ENCODE measurements at places on chromosomes 16 and 17. TPM values are rescaled to one million over a fixed set of nuclear protein-coding genes. Genes with fewer than 3 reads are reported as not detected.

Gene CRYM
- 4.1 TPM for total RNA-seq

DNA sequence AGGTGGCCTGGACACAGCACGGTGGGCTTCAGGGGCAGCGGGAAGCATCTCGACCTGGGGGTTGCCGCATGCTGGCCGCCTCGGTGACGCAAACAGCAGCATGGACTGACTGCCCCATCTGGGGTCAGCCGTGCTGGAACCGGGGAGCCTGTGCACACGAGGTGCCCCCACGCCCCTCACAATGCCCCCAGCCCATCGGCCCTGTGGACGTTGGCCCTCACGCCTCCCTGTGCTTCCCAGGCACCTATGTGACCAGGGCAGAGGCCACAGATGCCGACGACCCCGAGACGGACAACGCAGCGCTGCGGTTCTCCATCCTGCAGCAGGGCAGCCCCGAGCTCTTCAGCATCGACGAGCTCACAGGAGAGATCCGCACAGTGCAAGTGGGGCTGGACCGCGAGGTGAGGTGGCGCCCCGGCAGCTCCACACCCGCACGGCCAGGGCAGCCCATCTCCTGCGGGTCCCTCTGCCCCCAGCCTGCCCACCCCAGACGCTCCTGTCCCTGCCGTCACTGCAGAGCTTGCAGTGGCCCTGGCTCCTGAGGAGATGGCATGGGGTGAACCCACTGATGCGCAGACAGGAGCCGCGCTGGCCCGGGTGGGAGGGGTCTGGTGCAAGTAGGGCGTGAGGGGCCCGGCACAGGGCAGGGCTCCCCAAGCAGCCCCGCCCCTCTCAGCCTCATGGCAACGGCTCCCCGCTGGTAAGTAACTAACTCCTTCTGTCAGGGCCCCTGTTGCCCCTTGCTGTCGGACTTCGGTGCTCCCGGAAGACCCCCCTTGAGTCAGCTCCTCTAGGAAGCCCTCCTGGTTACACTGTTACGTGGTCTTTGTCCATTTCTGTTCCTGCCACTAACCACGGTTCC, 13.6 kb downstream of the CDH15 start:
- H3K27ac ChIP-seq = no peak overlapping the region
- no peak overlapping the region for H3K4me3 ChIP-seq
- no peaks in the 10 kb centered on the region for H3K4me1 ChIP-seq

DNA sequence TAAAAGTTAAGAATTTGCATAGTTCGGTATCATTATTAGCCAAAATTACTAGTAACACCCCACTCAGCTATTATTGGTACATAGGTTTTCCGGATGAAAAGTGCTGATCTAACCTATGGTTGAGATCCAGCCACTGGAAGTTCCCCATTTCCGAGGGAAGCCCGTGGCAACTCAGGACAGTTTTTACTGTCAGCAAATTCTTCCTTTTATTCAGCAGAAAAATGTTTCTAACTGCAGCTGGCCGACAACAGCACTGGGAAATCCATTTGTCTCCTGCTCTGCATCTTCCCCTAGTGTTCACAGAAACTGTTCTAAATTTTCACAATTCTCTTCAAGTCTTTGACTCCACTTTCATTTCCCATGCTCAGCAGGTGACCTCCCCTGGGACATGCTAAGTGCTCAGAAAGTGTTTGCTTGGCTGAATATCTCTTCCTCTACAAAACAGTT, 15.5 kb upstream of the MMD start:
- H3K36me3 ChIP-seq = no peaks in the 10 kb centered on the region
- no peak for DNase-seq
- no peaks in the 10 kb centered on the region for H3K27me3 ChIP-seq
- H3K27ac ChIP-seq = peak overlapping the region; percentile 45
- H3K4me3 ChIP-seq = no peak overlapping the region

Gene AANAT
- total RNA-seq = not detected

Gene TRAF7
- total RNA-seq = 66.1 TPM

DNA sequence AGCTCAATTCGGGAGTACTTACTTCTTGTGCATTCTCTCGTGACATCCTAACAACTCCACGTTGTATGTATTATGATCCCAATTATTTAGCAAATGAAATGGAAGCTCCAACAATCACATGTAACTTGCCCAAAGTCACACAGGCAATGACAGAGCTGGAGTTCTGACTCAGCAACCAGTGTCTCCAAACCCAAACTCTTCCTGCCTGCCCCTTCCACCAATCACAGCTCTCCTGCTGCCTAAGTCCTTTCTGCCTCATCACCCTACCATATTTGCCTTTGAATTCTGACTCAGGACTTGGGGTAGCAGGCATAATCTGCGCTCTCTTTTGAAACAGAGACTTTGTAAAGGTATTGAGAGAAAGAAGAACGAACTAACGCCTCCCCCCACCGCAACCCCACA, 245.2 kb upstream of the MAF start:
- peaks cover 17% of the 10 kb centered on the region for H3K4me1 ChIP-seq
- H3K27ac ChIP-seq = no peak overlapping the region
- H3K4me3 ChIP-seq = no peak overlapping the region
- no peak for DNase-seq
- peaks cover 8% of the 10 kb centered on the region for H3K27me3 ChIP-seq

Gene SLC35G6
- total RNA-seq = not detected

DNA sequence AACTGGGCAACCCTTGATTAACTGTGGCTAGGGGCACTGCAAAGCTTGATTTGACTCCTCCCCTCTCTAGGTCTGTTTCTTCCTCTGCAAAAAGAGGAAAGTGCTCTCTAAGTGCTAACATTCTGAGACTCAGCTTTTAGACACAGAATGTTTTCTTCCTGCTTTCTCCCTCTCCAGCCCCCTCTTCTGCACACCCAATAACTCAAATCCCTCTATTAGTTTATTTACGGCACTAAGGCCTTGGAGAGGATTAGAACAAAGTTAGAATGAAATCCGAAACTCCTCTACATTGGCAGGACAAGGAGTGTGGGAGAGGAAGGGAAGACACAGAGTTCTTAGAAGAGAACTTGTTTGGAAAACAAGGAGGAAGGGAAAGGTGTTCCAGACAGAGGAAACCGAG, 3.3 kb upstream of the SBK1 start:
- no peak overlapping the region for H3K4me3 ChIP-seq
- peaks cover 21% of the 10 kb centered on the region for H3K4me1 ChIP-seq
- H3K27me3 ChIP-seq = no peaks in the 10 kb centered on the region
- H3K36me3 ChIP-seq = no peaks in the 10 kb centered on the region

DNA sequence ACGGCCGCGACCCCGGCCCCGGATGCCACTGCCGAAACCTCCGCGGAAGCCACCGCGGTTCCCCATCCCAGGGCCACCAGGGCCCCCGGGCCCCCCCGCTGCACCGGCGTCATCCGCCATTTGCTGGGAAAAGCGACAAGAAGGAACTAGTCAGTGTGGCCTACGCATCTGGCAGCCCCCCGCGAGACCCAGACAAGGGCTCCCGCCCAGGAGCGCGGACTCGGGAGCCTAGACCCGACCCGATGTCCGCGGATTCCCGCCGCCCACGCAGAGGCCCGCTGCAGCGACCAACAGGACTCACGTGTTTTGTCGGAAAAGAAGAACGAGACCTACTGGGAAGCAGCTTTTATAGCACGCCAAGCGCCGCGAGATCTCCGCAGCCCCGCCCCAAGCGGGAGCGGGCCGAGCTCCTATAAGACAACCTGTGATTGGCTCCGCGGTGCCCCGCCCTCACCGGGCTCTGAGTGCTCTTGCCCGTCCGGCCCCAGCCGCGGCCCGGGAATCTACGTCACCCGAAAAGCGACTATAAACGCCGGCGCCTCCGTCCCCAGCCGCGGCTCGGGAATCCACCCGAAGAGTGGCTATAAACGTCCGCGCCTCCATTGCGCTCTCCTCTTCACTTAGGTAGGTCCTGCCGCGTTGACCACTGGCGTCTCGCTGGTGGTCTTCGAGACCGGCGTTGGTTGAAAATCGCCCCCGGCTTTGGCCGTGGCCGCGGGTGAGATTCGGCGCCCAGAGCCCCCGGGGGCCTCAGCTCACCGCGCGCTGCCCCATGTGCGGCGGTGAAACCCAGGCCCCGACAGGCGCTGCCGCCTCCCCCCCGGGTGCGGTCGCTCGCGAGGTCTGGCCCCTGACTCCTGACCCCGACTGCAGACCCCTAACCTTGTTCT, at the start of gene RPS2:
Gene RPS2, minus strand, starts transcription at position 321 of the 890 bp plus-strand sequence. Its CDS starts 201 bp downstream, at position 120.
- peak within 1 kb of the TSS; percentile 98 for H3K27ac ChIP-seq
- peak; percentile 100 for DNase-seq
- no peaks in the 10 kb centered on the region for H3K27me3 ChIP-seq
- peaks cover 34% of the 10 kb centered on the region for H3K4me1 ChIP-seq

- peak overlapping the region; percentile 95 for H3K27ac ChIP-seq
- H3K4me1 ChIP-seq = peaks cover 50% of the 10 kb centered on the region
- no peaks in the 10 kb centered on the region for H3K36me3 ChIP-seq
- no peak for DNase-seq
- H3K4me3 ChIP-seq = peak overlapping the region; percentile 90
Observed at GRCh38 chr16:2514333-2515179, 804 bp downstream of the ATP6V0C start.

- H3K4me1 ChIP-seq = no peaks in the 10 kb centered on the region
- H3K27ac ChIP-seq = peak overlapping the region; percentile 36
- H3K4me3 ChIP-seq = no peak overlapping the region
- H3K36me3 ChIP-seq = peaks cover 11% of the 10 kb centered on the region
- no peaks in the 10 kb centered on the region for H3K27me3 ChIP-seq
- no peak for DNase-seq
Observed at GRCh38 chr17:47905221-47905733, 9.2 kb downstream of the SP2 start.

DNA sequence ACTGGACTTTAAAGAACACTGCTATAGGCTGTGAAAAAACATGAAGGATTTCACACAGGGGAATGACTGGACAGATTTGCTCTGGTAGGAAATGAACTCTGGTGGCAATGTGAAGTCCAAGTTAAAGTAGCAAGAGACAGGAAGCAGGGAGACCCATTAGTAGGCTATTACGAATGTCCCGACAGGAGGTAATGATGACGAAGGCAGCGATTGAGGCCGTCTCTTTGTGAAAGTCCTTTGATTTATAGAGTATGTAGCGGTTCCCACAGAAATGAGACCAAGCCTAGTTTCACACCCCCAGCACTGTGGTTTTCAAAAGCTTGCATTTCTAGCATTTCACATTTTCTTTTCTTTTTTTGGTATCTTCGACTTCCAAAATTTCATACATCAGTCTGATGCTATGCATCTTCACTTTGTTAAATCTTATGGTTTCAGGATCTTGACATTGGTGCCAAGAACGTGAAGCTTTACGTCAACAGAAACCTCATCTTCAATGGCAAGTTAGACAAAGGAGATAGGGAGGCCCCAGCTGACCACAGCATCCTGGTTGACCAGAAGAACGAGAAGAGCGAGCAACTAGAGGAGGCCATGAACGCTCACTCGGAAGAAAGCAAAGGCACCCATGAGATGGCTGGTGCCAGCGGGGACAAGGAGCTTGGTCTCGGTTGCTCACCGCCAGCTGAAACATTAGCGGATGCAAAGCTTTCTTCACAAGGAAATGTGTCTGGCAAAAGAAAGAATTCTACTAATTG, 189.8 kb downstream of the KATNIP start:
- H3K4me1 ChIP-seq = peaks cover 18% of the 10 kb centered on the region
- H3K27ac ChIP-seq = no peak overlapping the region
- no peak overlapping the region for H3K4me3 ChIP-seq
- H3K36me3 ChIP-seq = peaks cover 15% of the 10 kb centered on the region
